ENCODE measurements at places on chromosomes 5 and 9.

- DNase-seq = no peak
Measured at GRCh38 chr9:126095546-126096190, 231.0 kb upstream of the MVB12B start.

GRCh38 chr5:154189256-154189818 is 1.2 kb upstream of the GALNT10 start:
- no peak for DNase-seq

GRCh38 chr9:93940951-93941350 is 14.2 kb downstream of the BARX1 start:
- no peak for DNase-seq

GRCh38 chr9:38344566-38345324 is 47.8 kb upstream of the ALDH1B1 start:
- DNase-seq = no peak

GRCh38 chr9:124769549-124770358 is 1.4 kb downstream of the NR6A1 start:
- no peak for DNase-seq

DNA sequence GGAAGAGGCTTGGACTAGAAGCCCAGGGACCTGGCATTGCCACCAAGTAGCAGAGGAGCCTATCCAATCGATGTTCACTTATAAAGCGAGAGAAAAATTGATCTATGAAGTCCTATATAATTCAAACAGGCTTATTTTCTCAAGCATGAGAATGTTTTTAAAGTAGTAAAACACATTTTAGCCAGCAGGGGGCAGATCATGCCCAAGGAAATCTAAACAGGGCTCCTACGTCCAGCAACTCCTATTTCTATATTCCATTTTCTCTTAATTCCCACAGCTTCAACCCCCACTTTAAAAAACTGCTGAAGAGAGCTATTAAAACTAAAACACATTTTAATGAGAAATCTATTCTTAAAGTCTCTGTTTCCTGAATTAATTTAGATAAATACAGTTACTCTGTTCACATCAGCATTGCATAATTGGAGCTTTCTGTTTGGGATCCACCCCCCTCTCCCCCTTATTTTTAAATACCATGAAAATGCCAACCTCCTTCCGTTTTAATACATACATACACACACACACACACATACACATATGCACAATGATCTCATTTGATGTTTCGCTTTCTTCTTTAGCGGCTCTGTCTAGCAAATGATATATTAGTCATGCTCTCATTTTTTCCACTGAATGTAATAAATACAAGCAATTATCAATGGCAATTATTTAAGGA is 144.9 kb downstream of the MYO10 start:
- peak; percentile 13 for DNase-seq

GRCh38 chr5:35129276-35129675 is 81.5 kb upstream of the AGXT2 start:
- DNase-seq = no peak

DNA sequence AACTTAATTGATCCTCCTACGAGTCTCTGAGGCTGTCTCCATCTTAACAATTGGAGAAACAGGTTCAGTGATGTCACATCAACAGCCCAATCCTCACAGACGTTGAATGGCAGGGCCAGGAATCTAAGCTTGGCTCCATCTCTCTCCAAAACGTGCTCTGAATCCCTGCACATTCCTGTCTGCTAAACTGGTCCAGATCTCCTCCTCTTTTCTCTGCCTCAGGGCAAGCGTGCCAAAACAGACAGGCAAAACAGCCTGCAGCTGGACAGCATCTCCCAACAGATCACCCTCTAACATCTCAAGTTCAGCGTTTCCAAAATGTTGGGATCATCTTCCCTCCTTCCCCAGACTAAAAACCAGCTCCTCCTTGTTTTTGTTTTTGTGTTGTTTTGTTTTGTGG is 6.6 kb downstream of the FBP1 start:
- no peak for DNase-seq

GRCh38 chr9:133683586-133684120 is 47.5 kb downstream of the DBH start:
- DNase-seq = no peak

DNA sequence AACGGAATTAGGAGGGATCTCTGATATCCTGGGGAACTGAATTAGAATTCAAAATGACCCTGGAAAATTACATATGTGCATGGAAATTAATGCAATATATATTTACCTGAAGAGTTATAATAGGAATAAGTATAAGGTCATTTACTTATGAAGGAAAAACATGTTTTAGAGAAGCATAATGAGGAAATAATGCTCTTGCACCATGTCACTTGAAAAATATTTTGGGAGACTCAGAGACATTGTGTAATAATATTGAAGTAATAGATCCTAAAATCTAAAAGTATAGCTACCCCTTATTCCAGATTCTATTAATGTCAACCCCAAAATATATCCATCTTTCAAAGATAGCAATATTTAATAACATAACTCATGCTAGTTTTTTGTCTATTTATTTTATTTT is 28.4 kb downstream of the SPZ1 start:
- no peak for DNase-seq

DNA sequence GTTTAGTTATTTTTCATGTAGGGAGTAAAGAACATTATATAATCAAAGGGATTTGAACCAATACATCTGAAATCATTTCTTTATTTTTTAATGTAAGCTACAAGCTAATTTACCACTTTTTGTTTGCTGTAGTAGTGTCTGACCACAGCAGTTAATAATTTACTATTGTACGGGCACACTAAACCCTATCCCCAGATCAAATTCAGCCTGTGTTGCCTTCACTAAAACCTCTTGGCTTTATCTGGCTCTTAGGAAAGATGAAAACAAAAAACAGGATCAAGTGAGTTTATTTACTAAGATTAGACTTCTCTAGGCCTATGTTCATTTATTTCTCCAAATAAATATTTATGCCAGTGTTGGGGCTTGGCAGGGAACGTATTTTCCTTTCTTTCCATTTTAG is 384.1 kb downstream of the EBF1 start:
- no peak for DNase-seq

DNA sequence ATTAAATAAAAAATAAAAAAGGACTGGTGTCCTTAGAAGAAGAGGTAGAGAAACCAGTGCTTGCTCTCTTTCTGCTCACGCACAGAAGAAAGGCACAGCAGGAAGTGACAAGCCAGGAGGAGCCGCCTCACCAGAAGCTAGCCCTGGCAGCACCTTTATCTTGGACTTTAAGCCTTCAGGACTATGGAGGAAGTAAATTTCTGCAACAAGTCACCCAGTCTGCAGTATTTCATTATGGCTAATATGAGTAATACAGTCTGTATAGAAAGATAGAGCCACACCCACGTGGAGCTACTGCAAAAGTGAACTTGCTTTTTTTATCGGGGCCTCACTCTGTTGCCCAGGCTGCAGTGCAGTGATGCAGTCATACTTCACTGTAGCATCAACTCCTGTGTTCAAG is 68.4 kb downstream of the PDZD2 start:
- no peak for DNase-seq

GRCh38 chr9:19113964-19114679 is 11.4 kb upstream of the HAUS6 start:
- DNase-seq = no peak

- no peak for DNase-seq
Measured at GRCh38 chr9:34575862-34576596, 13.5 kb downstream of the CNTFR start.

DNA sequence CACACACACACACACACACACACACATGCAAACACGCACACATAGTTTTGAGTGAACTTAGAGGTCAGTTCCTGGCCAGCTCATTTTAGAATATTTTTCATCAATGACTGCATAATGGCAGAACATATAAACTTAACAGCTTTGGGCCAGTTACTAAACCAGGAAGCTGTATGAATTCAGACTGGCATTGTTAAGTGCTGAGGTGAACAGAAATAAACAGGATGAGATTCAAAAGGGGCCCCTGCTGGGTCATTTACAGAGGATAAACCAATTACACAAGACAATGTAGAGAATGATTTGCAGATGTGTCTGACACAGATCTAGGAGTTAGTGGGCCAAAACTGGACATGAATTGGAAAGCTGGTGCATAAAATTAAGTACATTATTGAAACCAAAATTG is 44.6 kb downstream of the MARCHF11 start:
- peak; percentile 32 for DNase-seq

GRCh38 chr5:131193106-131193505 is 22.4 kb downstream of the LYRM7 start:
- DNase-seq = no peak

DNA sequence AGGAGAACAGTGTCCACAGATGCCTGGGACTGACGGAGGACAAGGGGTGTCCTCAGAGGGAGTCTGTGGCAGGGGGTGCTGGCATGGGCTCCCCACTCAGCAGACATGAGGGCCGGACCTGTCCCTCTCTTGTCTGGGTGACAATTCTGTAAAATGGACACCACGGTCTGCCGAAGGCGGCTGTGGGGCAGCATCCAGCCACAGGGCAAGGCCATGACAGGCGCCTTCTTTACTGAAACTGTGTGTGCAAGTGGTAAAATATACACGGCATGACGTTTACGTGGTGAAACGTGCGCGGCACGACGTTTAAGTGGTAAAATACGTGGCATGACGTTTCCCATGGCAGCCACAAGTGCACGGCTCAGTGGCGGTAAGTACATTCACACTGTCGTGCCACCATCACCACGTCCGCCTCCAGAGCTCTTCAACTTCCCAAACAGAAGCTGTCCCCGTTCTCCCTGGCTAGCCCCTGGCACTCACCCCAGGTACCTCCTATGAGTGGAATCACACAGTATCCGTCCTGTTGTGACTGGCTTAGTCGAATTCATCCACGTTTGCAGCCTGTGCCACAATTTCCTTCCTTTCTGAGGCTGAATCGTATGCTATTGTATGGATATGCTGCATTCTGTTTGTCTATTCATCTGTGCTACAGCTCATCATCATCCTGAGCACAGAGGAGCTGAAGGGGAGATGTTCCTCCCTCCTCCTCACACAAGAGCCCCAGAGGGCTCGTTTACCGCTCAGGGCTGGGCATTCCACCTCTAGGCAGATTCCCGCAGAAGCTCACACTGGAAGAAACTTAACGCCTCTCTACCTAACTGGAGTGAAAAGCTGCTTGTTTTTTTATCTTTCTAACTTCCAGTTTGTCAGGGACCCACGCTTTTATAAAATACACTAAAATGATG is 52.5 kb downstream of the COL23A1 start:
- DNase-seq = no peak

- DNase-seq = no peak
Measured at GRCh38 chr5:54520438-54520846, 2.9 kb downstream of the SNX18 start.
